ENCODE measurements at places on chromosomes 13 and 19. TPM values are rescaled to one million over a fixed set of nuclear protein-coding genes. Genes with fewer than 3 reads are reported as not detected.

Gene ZNF154
- 42.7 TPM for total RNA-seq

Gene IGFL4
- total RNA-seq: 1.6 TPM

Gene ZNF846
- 26.5 TPM for total RNA-seq

Gene ZNF550
- 12.8 TPM for total RNA-seq

Gene F10
- 0.62 TPM for total RNA-seq

Gene GZMM
- total RNA-seq: not detected

Gene OR1I1
- not detected for total RNA-seq

Gene SPRY2
- 43.8 TPM for total RNA-seq

Gene ZNF583
- 54.7 TPM for total RNA-seq

Gene C19orf38
- total RNA-seq: 0.94 TPM

Gene ADGRE1
- not detected for total RNA-seq

Gene LILRA6
- total RNA-seq: not detected

- no peak for DNase-seq
Observed at GRCh38 chr19:49553451-49554271, 25.9 kb downstream of the RCN3 start.

DNA sequence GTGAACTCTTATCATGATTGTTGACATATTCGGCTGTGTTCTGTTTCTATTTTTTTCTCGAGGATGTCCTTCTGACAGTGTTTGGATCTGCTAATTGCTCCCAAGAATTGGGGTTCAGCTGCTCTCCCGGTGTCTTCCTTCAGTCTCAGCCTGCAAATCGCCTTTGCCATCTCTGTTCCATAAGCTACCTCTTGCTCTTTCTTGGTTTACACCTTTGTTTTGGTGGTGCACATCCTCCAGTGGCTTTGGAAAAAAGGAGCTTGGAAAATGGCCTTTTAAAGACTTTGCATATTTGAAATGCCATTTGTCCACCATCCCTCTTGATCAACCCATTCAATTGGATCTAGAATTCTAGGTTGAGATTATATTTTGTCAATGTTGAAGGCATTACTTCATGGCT lies 137.2 kb downstream of the URI1 start:
- no peak for DNase-seq

- DNase-seq: no peak
Observed at GRCh38 chr19:41537789-41538188, 38.2 kb upstream of the CEACAM21 start.

DNA sequence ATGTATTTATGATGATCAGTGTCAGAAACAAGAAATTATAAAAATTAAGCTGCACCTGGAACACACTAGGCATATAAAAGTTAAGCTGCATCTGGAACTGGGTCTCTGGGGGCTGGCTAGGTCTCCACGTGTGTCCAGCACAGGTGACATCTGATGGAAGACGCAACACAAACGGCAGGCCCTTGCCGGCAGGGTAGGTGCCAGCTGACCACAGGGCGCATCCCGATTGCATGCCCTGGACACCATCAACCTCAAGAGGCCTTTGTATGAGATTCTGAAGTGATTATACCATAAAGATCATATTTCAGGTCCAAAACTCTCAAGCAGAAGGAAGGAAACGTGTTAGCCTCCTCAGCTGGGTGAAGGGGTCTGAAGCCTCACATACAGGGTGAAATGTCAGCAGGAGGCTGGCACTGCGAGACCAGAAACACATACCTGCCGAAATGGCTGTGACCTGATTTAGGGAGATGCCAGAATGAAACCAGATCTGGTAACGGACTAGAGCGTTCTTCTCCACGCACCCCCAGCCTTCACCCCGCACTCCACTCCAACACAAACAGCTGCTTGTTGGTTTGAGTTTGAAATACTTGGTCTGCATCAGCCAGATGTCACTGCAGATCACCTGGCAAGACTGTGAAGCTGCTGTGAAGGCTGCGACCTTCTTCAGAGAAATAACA lies 37.3 kb downstream of the COL4A1 start:
- DNase-seq: no peak

GRCh38 chr13:61664801-61665705 lies 249.4 kb upstream of the PCDH20 start:
- no peak for DNase-seq

DNA sequence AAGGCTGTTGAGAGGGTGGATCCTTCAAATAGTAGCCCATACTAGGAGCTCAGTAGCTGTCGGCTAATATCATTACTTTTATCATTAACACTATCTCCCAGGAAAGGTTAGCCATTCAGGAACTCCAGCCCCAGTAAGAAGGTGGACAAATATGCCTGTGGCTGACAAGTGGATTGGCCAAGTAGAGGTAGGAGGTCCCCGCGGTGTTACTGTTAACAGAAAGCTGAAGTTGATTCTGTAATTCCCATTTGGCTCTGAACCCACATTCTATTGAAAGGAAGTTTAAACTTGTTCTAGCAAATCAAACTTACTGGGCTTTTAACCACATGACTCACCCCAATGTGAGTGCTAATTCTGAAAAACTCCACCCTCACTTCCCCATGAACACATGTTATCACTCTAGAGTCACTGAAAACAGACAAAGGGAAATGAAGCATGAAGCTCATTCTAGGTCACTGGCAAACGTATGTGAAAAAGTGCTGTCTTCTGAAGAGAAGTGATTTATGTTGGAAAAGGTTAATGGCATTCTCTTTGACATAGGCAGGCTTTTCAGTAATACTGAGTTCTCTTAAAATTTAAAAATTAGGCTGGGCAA lies 273.5 kb downstream of the FGF14 start:
- no peak for DNase-seq

GRCh38 chr13:20911037-20911436 lies 8.5 kb upstream of the XPO4 start:
- DNase-seq: no peak

DNA sequence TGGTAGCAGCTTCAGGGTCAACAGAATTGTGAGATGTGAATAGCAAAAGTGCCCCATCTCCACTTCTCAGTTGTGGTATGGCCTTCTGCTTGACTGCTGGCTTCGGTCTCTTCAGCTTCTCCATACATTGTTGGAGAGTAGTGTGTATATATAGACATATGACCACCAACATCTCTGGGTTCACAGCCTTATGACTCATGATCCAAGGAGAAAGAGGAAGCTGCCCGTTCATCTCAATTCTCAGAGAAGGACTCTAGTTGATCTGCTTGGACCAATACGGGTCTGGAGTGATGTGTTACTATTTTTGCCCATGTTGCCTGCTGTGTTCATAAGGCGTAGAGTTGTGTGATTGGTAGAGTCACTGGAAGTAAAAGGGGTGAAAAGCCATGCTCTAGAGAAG lies 3.6 kb upstream of the COMMD6 start:
- DNase-seq: no peak

- DNase-seq: no peak
Observed at GRCh38 chr13:47100214-47100853, 203.5 kb upstream of the HTR2A start.

DNA sequence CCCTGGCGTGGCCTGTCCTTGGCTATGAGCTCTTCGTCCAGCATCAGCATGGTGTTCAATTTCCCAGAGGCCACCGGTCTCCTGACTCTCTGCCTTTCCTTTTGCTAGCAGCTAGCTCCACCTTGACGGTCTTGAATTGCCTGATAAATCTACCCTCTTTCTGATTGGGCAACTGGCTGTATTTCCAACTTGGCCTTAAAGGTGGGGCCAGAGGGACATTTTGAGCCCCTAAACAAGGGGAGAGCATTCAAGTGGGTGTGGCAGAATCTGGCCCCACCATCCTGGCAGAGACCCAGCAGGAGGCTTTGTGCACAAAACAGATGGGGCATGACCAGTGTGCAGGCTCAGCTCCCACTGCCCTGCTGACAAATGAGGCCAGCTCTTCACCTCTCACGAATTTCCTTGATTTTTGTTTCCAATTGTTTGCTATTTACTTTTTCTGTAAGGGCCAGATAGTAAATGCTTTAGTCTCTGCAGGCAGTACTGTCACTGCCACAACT lies 148.9 kb upstream of the VSTM2B start:
- DNase-seq: no peak

DNA sequence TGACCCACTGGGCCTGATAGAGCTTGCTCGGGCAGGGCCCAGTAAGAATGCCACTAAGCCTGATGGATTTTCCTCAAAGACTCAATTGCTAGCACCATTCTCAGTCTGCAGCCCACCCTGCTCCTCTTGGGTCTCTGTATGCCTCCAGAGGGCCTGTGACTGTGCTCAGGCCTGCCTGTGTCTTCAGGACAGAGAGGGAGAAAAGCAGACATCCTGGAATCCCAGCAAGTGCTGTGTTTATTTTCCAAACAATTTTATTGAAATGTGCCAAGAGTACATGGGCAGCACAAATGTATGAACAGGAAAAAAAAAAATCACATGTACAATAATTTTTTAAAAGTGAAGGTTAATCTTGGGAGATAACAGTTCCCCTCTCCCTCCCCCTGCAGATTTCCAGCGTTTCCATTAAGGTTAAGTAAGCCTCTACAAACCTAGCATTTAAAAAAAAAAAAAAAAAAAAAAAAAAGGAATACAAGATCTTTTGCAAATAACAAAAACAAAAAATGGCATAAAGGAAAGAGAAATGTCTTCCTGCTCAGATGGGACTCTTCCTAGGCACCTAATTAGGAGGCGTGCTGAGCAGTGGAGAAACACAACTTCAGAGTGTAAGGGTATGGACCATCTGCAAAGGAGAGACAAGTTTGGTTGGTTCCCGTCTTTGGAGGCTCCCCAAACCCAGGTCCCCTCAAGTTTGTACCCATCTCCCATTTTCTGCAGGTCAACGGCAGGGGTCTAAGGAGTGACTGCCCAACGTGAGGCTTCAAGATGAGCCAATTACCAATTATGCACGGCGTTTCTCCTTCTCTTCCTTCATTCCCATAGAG lies 4.8 kb upstream of the ECH1 start:
- no peak for DNase-seq

- DNase-seq: no peak
Observed at GRCh38 chr19:42122691-42123607, 9.3 kb downstream of the POU2F2 start.

GRCh38 chr19:3368848-3369336 lies 2.5 kb downstream of the NFIC start:
- DNase-seq: no peak

DNA sequence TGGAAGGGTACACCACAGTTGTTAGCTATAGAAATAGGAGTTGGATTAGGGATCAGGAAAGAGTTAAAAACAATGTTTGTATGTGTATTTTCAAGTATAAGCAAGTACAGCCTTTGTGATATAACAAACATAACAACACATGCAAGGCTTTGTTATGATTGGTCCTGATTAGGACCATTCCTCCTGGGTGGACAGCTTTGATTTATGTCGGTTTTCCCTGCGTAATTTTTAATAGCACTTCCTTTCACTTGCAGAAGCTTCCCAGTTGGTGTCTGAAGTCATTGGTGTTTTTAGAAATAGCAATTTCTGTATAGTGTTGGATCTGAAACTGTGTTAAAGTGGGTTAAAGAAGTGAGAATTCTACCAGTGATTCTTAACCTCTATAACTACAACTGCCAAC lies 10.0 kb downstream of the FNDC3A start:
- DNase-seq: no peak

DNA sequence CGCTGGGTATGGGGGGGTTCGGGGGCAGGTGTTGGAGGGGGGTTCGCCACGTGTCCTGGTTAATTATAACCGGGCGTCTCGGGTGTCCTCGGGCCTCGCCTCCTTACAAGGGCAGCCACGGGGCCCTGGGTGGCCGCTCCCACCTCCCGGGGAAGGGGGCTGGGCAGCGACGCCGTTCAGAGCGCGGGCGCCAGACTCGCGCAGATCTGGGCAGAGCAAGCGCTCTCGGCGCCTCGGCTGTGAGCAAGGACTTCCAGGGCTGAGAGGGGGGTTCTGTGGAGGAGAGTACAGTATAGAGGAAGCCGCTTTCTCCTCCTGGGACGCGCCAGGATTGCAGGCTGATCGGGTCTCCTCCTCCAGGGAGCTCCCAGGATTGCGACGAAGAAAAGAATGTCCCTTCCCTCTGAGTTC lies 1.0 kb upstream of the CKM start:
- no peak for DNase-seq

- no peak for DNase-seq
Observed at GRCh38 chr19:54893406-54893805, 12.5 kb upstream of the NCR1 start.

All from occipital lobe (tissue), 3 donors.